Mammary epithelial cell (primary cell): ENCODE measurements at places on chromosomes 7 and 10. TPM values are rescaled to one million over a fixed set of nuclear protein-coding genes. Genes with fewer than 3 reads are reported as not detected.

Gene SEM1
- total RNA-seq, result 14.7 TPM

Gene PRPF18
- 22.4 and 26.7 TPM in 2 replicates for total RNA-seq

Gene CALHM1
- not detected in 2 replicates for total RNA-seq

Gene SAP25
- 1.7 and 2.0 TPM in 2 replicates for total RNA-seq

Gene CPA1
- total RNA-seq, result not detected in 2 replicates

Gene SEMA3E
- 10.3 TPM for total RNA-seq

Gene NPFFR1
- under 0.01 TPM for total RNA-seq

Gene CALML3
- total RNA-seq, result 327 and 704 TPM in 2 replicates

Gene ZNF438
- total RNA-seq, result 1.2 TPM
